ENCODE measurements at places on chromosomes 16 and 17. TPM values are rescaled to one million over a fixed set of nuclear protein-coding genes. Genes with fewer than 3 reads are reported as not detected.

Gene SOCS1
- 0.70 TPM for total RNA-seq

Gene CCL14
- not detected for total RNA-seq

Gene SDK2
- total RNA-seq, result 0.08 TPM

Gene KRTAP17-1
- not detected for total RNA-seq

Gene KRTAP4-1
- not detected for total RNA-seq

Gene UNC45B
- total RNA-seq, result not detected

Gene APOBR
- total RNA-seq, result not detected

Gene KCNG4
- total RNA-seq, result not detected

Gene IL34
- total RNA-seq, result 8.4 TPM

Gene C16orf96
- not detected for total RNA-seq

Gene TEKT5
- not detected for total RNA-seq

Gene HLF
- under 0.01 TPM for total RNA-seq

Gene HS3ST2
- total RNA-seq, result not detected
